Stimulated activated CD4-positive, alpha-beta T cell treated with anti-CD3 and anti-CD28 coated beads, Interleukin-15, amount 100 ng/mL, for 1 hour (primary cell): ENCODE measurements at places on chromosomes 11 and 22.

DNA sequence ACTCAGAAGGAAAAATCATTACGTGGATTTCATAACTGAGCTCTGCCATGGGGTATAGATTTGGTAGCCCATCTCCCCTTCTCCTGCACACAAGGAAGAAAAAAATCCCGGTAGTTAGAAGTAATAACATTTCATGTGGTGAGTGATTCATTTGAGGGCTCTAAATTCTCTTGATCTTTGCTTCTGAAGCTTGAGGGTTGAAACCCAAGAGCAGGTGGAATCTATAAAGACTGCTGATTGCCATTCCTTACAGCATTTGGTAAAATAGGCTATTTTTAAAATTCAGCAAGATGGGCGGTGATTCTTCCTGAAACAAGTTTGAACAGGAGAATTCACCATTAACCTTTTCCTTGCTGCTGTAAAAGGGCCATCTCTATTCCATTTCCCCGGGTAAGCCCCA lies 266.1 kb downstream of the CADM1 start:
- DNase-seq = no peak

GRCh38 chr11:79864882-79865281 lies 424.1 kb upstream of the TENM4 start:
- no peak for DNase-seq

GRCh38 chr11:11532574-11532973 lies 89.2 kb downstream of the GALNT18 start:
- DNase-seq = no peak

DNA sequence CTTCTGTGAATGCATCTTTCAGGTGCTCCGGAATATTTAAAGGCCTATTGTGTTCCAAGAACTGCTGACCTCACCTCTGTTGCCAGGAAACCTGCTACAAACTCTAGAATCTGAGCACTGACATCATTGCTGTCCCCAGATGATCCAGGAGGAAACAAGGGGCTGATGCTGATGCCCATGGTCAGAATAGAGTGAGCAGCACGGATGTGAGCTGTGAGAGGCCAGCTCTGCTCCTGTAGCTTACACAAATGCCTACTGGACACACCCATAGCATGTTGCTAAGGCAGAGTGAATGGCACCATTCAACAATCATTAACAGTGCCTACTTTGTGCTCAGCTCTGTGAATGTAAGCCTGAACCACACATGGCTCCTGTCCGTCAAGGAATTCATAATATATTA lies 276.7 kb upstream of the API5 start:
- DNase-seq = no peak

DNA sequence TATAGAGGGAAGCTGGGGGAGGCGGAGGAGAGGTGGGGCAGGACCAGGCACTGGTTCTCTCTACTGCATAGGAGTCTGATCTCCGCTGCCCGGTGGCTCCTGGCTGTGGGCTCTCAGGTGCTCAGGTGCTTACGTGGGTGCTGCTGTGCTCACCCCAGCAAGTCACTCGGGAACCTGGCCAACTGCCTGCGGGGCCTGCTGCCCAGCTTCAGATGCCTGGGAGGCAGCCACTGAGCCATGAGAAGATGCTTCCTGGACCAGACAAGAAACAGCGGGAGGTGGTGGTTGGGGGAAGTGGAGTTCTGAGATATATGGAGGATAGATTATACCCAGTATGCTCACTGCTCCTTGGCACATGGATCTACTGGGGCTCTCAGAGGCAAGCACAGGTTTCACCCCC lies 1303.4 kb downstream of the TBC1D22A start:
- DNase-seq = no peak

GRCh38 chr11:68165601-68166000 lies 44.4 kb upstream of the CHKA start:
- no peak for DNase-seq

- no peak for DNase-seq
These were observed 15.7 kb downstream of the CRTAM start for GRCh38 chr11:122853971-122854446.

DNA sequence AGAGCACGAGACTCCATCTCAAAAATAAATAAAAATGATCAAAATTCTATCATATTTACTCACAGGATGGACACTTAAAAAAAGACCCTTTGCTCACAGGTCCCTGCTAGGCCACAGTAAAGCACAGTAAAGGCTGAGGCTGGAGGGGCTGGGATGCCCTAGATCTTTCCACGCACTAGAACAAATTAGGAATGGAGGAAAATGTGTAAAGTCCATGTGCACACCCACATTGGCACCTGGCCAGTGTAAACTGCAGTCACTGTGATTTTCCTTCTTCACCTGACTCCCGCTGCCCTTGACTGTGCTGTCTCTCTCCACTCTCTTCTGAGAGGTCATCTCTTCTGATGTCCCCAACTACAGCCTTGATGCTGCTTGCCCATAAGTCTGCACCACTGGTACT lies 195.5 kb downstream of the EFCAB6 start:
- no peak for DNase-seq

- no peak for DNase-seq
These were observed at the start of gene ARHGAP32 for GRCh38 chr11:129192150-129192549. ARHGAP32 (minus strand) TSS chr11:129192325; CDS start chr11:129192198, 127 bp downstream.

- no peak for DNase-seq
These were observed 144.4 kb upstream of the TEAD1 start for GRCh38 chr11:12529793-12530192.

DNA sequence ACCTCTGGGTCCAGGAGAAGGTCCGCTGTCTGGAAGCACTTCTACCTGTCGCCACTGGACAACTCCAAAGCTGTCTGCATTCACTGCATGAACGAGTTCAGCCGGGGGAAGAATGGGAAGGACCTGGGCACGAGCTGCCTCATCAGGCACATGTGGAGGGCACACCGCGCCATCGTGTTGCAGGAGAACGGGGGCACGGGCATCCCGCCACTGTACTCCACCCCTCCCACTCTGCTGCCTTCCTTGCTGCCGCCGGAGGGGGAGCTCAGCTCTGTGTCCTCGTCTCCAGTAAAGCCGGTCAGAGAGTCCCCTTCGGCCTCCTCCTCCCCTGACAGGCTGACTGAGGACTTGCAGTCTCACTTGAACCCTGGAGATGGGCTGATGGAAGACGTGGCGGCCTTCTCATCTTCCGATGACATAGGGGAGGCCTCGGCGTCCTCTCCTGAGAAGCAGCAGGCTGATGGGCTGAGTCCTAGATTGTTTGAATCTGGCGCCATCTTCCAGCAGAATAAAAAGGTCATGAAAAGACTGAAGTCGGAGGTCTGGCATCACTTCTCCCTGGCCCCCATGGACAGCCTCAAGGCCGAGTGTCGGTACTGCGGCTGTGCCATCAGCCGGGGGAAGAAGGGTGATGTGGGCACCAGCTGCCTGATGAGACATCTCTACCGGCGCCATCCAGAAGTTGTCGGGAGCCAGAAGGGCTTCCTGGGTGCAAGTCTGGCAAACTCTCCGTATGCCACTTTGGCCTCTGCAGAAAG lies 31.0 kb downstream of the ZBED4 start:
- DNase-seq = no peak
